ENCODE measurements at places on chromosomes 2 and 18.

DNA sequence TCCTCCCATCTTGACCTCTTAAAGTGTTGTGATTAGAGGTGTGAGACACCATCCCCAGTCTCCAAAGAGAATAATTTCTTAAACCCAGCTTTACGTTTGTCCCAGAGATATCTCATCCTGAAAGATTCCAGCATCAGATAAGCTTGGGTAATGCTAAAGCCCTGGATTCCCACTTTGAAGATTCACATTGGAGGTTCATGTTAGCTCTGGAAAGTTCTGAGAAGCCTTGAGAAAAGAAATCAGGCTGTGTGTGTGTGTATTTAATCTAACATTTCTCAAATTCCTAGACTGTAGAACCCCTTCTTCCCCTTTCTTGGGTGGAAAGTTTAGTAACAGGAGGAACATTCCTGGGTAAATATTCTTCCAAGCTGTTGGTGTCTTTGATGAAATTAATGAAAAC, 18.0 kb downstream of the ZNF532 start:
- DNase-seq, result no peak

DNA sequence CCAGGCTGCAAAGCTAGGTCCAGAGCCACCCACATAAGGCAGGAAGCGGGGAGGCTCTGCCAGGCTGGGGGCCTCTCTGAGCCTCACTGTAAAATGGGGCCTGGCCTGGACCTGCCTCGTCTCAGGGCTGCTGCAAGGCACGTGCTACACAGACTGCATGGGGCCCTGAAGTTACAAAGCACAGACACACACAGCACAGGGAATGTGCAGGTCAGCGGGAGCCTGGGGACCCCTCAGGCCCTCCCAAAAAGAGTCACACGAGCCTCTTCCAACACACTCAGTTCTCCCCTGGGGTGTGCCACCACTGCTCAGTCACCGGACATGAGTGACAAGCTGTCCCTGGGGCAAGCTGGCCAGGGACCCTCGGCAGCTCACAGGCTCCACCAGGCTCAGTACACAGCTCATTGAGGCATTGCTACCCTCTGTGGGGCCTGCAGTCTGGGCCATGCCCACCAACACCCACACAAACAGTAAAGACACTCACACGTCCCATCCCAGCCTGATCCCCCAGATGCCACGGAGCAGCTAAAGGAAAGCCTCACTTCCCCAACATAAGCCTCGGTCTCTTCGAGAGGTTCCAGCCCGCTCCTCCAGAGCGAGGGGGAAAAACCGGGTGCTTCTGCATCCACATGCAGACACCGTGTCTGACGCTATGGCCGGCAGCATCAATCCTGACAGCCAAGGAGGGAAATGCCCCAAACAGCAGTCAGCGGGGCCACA, 33.7 kb downstream of the BOK start:
- no peak for DNase-seq

GRCh38 chr2:195672674-195673073, 15.6 kb downstream of the SLC39A10 start:
- DNase-seq, result no peak

DNA sequence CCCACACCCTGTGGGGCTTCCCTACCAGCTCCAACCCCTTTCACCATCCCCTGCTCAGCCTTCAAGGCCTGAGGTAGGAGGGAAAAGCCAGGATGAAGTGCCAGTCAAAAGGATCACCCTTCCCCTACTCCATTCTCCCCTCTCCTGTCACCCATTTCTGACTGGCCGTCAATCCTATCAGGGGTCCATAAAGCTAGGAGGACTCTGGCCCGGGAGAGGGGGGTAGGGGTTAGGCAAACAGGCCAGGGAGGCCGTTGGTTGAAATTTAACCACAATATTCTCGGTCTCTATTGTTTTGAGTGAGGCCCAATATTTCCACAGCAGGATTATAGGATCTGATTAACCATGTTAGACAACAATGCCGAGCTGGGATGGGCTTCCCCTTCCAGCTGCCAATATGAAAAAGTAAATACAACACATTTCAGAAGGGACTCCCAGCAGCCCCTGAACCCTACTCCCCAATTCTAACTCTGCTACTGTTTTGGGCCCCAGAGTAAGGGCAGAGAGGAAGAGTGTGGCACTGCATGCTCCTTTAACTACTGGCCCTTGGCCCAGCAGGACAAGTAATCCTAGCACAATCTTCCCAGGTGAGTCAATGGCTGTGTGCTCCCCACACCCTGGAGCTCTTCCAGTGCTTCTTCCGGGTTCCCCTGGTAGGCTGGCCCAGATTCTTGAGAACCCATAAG, 10.6 kb upstream of the IHH start:
- DNase-seq, result no peak

GRCh38 chr2:30678410-30679137, 128.7 kb downstream of the CAPN13 start:
- DNase-seq, result no peak

DNA sequence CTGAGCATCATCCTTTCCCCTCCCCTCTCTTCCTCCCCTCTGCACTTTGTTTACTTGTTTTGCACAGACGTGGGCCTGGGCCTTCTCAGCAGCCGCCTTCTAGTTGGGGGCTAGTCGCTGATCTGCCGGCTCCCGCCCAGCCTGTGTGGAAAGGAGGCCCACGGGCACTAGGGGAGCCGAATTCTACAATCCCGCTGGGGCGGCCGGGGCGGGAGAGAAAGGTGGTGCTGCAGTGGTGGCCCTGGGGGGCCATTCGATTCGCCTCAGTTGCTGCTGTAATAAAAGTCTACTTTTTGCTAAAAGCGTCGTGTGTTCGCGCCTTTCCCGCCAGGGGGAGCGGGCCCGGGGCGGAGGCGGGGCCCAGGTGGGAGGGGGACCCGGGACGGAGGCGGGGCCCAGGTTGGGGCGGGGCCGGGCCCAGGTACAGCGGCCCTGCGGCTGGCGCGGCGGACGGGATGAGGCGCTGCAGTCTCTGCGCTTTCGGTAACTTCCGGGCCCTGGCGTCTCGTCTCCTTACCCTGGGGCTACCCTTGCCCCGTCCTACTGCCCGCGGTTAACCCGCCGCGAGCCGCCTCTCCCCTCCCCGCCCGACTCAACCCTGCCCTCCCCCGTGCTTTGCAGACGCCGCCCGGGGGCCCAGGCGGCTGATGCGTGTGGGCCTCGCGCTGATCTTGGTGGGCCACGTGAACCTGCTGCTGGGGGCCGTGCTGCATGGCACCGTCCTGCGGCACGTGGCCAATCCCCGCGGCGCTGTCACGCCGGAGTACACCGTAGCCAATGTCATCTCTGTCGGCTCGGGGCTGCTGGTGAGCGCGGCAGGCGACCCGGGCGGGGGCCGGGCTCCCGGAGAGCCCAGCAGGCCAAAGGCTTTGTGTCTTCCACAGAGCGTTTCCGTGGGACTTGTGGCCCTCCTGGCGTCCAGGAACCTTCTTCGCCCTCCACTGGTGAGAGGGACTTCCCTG, at the start of gene KRTCAP3:
KRTCAP3 (plus strand) TSS at position 424 of the 962 bp plus-strand sequence; CDS start at position 456, 32 bp downstream.
- DNase-seq, result no peak

GRCh38 chr2:195763866-195764265, 106.8 kb downstream of the SLC39A10 start:
- no peak for DNase-seq

DNA sequence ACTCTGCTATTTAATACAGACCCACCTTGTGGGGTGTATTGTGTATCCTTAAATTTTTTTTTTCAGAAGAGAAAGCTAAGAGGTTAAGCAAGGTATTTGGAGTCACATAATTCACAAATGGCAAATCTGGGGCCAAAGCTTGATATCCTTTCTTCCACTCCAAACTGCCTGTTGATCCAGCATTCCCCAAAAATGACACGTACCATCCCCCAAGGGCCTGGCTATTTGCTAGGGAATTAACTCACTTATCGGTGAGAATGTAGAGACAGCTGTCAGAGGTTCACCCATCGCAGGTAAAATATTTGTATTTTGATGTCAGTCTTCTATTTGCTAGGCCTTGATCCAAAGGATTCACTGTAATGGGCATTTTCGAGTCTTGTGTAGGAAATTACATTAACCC, 103.6 kb upstream of the FZD7 start:
- DNase-seq, result no peak

GRCh38 chr2:11022591-11023273, 111.0 kb downstream of the KCNF1 start:
- DNase-seq, result no peak

DNA sequence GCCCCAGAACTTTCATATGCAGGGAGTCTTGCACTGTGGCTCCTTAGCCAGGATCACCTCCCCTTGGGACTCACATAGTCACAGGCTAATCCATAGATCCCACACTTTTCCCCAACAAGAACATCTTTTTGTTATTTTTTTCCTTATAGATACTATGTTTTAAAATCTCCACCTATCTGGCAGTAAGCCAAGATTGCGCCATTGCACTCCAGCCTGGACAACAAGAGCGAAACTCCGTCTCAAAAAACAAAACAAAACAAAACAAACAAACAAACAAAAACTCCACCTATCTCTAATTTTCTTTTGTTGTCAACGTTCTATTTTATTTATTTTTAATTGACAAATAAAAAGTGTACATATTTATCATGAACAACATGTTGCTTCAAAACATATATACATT, 141.7 kb downstream of the PDE11A start:
- DNase-seq, result no peak

GRCh38 chr18:25350489-25351251, 1.3 kb downstream of the ZNF521 start:
- peak; percentile 71 for DNase-seq

DNA sequence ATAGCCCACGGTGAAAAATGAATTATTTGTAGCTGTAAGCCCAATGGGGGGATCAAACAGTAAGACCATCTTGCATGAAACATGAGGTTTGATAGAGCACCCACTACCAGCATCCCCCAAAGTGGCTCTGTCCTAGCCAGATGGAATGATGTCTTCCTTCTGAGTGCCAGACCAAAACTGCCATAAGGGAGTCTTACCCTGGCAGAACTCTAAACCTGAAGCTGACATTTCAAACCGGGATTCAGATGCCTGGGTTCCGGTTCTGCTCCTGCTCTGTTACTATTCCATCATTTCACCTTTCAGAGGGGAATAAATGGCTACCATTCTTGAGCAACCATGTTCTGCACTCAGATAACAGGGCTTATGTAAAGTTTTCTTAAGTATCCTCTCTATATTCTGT, 67.4 kb downstream of the MYO3B start:
- no peak for DNase-seq

- no peak for DNase-seq
Measured at GRCh38 chr2:32947484-32948143, 861 bp downstream of the LTBP1 start.

GRCh38 chr18:22250591-22250996, 81.2 kb downstream of the GATA6 start:
- DNase-seq, result no peak

DNA sequence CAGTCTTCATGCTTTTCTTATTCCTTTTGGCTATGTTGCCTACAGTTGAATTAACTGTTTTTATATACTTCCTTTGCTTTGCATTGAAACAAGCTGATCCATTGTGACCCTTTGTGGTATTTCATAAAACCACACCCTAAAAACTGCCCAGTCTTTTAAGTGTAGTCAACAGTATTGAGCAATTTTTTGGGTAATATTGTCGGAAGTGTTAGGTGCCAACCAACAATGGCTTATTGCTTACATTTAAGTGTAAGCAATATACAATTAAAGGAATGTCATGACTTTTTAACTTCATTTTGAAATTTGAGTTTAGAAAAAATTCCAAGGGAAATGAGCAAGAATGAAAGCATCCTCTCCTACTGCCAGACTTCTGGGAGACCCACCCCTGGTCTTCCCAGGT, 174.1 kb downstream of the NEDD4L start:
- no peak for DNase-seq

DNA sequence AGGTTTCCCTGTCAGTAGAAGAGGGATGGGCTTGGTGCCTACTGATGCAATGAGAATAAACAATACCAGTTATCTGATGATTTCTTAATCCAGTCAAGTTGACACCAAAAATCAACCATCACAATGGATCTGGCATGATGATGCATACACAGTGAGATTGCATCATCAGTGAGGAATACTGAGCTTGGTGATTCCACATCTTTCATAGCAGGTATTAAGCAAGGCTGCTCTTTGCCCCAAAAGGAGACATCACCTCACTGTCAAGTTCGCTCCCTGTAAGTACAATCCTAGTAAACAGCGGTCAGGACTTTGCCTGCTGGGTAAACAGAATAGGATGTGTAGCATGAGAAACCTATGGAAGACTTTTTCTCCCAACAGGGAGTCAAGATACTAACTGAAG, 282.7 kb upstream of the CDH2 start:
- DNase-seq, result no peak

- no peak for DNase-seq
Measured at GRCh38 chr2:237262838-237263771, 150.9 kb downstream of the COL6A3 start.

- DNase-seq, result no peak
Measured at GRCh38 chr2:239250216-239251081, 150.4 kb downstream of the HDAC4 start.

GRCh38 chr2:47375307-47375706, 27.6 kb upstream of the MSH2 start:
- no peak for DNase-seq

- peak; percentile 39 for DNase-seq
Measured at GRCh38 chr2:16055848-16056580, 115.7 kb downstream of the MYCN start.

GRCh38 chr2:158539176-158540005, 82.6 kb downstream of the PKP4 start:
- no peak for DNase-seq

DNA sequence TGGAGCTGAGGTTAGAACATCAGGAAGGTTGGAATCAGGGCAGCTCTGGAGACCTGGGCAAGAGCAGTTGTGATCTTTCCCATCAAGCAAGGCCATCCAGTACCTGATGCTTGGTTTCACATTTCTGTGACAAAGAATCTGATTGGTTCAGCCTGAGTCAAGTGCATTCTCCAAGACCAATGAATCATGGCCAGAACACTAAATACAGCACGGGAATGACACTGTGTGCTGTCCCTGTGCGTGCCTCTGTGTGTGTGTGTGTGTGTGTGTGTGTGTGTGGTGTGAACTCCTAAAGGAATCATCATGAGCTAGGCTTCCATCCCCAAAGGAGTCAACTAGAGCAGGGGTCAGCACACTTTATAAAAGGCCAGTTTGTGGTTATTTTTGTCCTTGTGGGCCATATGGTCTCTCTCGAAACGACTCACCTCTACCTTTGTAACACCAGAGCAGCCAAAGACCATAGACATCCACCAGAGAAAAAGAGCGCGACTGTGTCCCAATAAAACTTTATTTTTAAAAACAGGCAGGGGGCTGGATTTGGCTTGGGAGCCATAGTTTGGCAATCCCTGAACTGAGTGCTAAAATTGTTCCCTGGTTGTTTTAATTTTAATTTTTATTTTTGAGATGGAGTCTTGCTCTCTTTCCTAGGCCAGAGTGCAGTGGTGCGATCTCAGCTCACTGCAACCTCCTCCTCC, 99.7 kb downstream of the INHBB start:
- no peak for DNase-seq

- DNase-seq, result no peak
Measured at GRCh38 chr2:75808793-75809535, 98.2 kb upstream of the GCFC2 start.

GRCh38 chr2:204900487-204900886, 355.2 kb downstream of the PARD3B start:
- no peak for DNase-seq

Data from GDM1 (cell line).